Right cardiac atrium (tissue), 5 donors: ENCODE measurements at places on chromosomes 1 and 21. TPM values are rescaled to one million over a fixed set of nuclear protein-coding genes. Genes with fewer than 3 reads are reported as not detected.

GRCh38 chr1:155989242-155990004 is 11.1 kb upstream of the ARHGEF2 start:
- DNase-seq, result peak; percentile 91

DNA sequence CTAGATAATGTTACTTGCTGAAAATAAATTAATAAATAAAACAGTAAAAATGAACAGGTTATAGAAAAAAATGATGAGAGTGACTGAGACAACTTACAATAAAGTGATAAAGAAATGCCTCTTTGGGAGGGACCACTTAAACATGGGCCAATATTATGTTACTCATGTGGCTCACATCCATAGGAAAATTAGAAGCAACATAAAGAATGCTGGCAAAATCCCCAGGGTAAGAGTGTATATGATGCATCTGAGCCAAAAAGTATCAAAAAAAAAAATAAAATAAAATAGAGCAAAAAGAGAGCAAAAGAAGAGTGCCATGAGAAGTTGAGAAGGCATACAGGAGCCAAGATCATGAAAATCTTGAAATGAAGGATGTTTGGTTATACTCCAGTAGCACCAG is 818.0 kb downstream of the LTN1 start:
- DNase-seq, result no peak

The TTC24 gene
- polyA plus RNA-seq, result not detected

The MAB21L3 gene
- polyA plus RNA-seq, result not detected

The KRTAP10-12 gene
- polyA plus RNA-seq, result not detected

The OR14K1 gene
- not detected for polyA plus RNA-seq
